NCI-H446 (cell line): ENCODE measurements at places on chromosomes 2 and 18.

- no peak for DNase-seq
Measured at GRCh38 chr2:112798979-112799975, 15.0 kb upstream of the IL1A start.

- DNase-seq, result no peak
Measured at GRCh38 chr2:48567671-48568070, 37.7 kb downstream of the STON1 start.

GRCh38 chr2:29583548-29584156 is 337.7 kb downstream of the ALK start:
- no peak for DNase-seq

DNA sequence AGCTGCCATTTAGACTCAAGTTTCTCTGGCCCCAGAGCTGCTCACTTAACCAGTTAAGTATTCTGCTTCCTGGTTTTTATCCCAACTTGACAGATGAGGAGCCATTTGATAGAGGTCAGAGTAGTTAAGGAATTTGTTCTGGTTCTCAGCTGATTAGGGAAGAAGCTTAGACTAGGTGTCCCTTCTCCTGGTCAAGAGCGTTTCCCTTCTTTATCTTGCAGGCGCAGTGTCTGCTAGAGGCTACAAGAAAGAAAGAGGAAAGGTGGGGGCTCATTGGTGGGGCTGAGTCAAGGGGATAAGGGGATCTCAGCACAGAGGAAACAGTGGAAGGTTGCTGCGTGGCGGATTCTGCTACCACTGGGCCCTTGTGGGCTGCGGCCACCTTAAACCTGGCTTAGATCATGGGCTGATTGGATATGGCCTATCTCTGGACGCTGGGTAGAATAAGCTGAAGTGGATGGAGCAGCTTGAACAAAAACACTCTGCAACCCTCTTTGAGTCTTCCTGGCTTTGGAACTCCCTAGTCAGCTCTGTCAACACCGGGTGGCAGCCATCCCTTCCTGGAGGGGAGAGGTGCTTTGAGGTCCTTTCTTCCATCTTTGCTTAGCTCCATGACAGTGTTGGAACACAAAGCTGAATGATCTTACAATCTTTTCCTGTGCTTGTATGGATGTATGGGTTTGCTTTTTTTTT is 70.8 kb downstream of the QPCT start:
- peak; percentile 55 for DNase-seq

- DNase-seq, result no peak
Measured at GRCh38 chr2:69798290-69798908, 31.1 kb upstream of the GMCL1 start.

DNA sequence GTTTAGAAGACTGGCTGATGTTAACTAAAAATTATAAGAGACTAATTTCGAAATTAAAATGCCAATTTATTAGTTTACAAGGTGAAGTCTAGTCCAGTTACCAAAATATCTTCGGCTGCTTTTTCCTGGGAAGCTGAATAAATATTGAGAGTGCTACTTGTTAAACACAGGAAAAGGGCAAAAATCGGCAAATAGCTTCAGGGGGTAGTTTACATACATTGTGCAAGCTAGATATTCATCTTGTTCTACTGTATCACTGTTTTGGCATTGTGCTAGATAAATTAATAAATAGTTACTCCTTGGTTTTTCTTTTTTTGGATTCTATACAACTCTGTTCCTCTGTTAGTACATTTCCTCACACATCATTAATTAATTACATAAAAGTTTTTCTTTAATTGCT is 29.3 kb downstream of the NHEJ1 start:
- DNase-seq, result no peak

DNA sequence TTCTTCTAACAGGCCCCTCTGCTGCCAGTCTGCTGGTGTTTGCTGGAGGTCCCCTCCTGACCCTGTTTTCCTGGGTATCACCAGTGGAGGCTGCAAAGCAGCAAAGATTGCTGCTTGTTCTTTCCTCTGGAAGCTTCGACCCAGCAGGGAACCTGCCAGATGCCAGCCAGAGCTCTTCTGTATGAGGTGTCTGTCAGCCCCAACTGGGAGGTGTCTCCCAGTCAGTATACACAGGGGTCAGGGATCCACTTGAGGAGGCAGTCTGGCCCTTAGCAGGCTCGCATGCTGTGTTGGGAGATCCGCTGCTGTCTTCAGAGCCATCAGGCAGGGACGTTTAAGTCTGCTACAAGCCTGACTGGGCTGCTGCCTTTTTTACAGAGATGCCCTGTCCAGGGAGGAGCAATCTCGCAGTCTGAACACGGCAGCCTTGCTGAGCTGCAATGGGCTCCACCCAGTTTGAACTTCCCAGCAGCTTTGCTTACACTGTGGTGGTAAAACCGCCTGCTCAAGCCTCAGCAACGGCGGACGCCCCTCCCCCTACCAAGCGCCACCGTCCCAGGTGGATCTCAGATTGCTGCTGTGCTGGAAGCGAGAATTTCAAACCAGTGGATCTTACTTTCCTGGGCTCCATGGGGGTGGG is 29.9 kb downstream of the CHCHD5 start:
- no peak for DNase-seq

GRCh38 chr2:152759290-152760072 is 41.1 kb downstream of the ARL6IP6 start:
- DNase-seq, result no peak

DNA sequence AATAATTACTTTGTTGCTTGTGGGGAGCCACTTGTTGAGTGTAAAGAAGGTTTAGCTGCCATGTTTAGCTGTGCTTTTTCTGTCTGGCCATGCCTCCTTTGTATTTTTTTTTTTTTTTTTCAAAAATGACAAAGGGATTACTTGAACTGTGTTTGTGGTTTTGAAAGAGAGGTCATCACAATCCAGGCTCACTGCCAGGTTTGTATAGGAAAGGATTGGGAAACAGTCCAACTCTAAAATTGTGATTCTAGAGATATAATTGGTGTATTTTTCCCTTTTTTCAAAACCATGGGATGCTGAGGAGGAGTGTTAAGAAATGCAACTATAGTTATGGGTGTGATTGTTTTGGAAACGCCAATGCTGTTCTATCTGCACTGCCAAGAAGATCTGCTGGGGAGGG is 4.3 kb downstream of the ITPRIPL1 start:
- DNase-seq, result no peak

- no peak for DNase-seq
Measured at GRCh38 chr2:168639441-168639898, 163.0 kb upstream of the NOSTRIN start.

DNA sequence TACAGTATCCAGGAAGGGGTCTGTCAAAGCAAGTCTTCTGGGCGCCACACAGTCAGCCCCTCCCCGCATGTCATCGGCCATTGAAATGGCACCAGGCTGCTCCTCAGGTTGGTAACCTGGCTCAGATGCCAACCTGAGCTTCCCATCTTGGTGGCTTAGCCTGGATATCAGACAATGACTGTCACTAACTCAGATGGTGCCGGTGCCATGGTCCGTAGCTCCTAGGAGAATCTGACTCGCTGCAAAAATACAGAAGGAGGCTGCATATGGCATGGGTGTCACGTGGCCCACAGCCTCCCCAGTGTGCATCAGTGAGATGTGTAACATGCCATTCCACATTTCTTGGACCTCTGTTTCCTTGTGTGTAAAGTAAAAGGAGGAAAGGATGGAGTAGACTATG is 3.2 kb downstream of the NOSTRIN start:
- DNase-seq, result no peak

DNA sequence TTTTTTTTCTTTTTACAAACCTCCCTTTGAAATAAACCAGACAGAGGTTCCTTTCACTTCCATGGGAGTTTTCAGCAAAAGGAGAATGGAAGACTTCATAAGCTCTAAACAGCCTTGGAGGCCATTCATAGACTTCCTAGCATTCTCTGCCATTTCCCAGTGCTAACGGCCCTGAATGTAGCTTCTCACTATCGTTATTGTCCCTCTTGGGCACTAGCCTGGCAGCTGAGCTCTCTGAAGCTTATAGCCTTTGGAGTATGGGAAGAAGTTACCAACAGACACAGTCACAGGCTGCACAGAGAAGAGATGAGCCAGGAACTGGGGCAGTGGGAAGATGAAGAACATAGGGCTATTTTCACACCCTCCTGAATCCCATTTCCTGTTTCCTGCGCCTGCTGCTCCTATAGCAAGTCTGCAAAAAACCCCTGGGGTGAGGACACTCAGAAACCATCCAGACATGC is 29.1 kb upstream of the EPC2 start:
- DNase-seq, result no peak

DNA sequence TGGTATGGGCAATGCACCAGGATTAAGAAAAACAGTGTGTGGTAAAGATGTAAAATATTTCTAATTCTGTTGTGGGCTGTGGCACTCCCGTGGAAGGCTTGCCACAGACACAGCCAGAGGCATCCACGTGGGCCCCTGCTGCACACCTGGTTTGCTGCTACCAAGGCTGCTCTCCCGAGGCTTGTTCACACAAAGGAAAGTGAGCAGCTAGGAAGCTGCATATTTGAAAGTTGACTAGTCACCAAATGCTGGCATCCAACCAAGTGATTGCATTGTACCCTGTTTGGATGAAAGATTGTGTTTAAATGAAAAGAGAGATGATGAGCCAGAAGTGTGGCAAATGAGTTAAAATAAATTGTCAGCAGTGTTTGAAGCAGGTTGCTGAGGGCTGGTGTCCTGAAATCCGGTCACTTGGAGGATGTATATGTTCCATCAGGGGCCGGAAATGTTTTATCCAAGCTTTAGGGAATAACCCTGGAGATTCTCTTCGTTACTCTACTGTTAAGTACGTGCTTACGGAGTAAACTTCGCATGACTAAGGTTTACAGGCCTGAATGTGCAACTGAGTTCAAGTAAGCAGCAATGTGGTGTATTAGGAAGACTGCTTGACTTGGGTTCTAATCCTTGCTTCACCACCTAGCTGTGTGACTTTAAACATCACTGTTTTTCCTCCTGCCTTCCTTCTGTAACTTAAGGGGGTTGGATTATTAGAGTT is 86.1 kb downstream of the MSH2 start:
- DNase-seq, result no peak

GRCh38 chr2:59029058-59029457 is 787.9 kb upstream of the FANCL start:
- peak; percentile 52 for DNase-seq

- no peak for DNase-seq
Measured at GRCh38 chr2:99888617-99889016, 253.8 kb downstream of the AFF3 start.

GRCh38 chr2:64654063-64654811 is 524 bp upstream of the SERTAD2 start:
- peak; percentile 68 for DNase-seq

DNA sequence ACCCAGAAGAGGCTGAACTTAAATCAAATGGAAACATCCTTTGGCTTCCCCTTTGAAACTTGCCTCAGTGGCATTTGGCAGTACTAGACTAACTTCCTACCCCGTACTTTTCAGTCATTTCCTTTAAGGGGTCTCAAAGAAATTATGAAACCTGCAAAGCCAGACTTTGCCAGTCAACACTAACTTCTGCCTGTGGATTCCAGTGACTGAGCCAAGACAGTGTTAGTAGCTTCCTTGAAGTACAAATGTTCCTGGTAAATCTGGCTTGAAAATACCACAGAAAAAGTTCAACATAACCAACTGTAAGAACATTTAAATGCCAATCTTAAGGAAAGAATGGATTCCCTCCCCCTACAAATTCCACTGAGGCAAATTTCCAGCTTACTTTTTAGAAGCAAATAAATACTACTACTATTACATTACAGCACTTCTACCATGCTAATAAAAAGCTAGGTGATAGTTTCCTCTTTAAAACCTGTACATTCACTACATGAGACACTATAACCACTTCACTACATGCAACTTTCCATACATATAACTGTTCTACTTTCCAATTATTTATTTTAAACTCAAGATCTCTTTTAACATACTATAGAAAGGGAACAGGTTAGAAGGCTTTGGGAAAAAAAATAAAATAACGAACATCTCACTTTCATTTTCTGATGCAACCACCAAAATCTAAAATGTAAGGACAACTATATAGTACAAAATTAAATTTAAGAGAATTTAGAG is 2.4 kb downstream of the PELI1 start:
- DNase-seq, result no peak

- DNase-seq, result no peak
Measured at GRCh38 chr2:192011196-192011595, 164.3 kb upstream of the CAVIN2 start.
